ENCODE measurements at places on chromosomes 13 and 19.

- no peak for DNase-seq
Measured at GRCh38 chr13:104816726-104817125, 1718.7 kb downstream of the EFNB2 start.

DNA sequence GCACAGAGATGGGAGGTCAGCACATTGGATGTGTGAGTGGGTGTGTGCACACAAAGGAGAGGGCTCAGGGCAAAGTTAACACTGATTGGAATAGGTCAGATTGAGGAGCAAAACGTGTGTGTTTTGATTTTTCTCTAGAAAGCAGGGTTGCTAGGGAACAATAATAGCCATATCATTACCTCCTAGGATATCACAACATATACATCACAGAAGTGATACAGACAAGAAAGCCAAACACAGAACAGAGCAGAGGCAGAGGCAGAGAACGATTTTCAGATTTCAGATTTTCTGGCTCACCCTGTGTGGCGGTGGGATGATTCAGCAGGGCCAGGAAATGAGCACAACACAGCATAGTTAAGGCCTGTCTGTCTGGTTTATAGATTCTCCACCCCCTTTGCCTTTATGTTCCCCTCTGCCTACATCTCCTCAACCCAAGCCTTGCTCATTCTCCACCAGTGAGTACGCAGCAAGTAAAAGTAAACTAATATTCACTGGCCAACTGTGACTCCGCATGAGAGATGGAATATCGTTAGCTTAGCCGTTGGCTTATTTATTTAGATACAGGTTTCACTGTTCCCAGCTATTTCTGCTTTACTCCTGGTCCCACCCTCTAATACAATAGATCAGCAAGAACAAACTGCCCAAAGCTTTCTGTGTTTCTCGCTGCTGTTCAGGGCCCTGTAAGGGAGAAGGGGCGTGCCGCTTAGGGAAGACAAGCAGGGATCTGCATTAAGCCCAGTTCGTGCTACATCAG lies 182.7 kb upstream of the TSC22D1 start:
- DNase-seq, result no peak

- peak; percentile 79 for DNase-seq
Measured at GRCh38 chr19:46513461-46514236, 18.0 kb upstream of the PNMA8B start.

GRCh38 chr19:13850910-13851733 lies 25.8 kb upstream of the NANOS3 start:
- no peak for DNase-seq

- DNase-seq, result no peak
Measured at GRCh38 chr13:58830841-58831240, 1199.3 kb downstream of the PCDH17 start.

- no peak for DNase-seq
Measured at GRCh38 chr19:7887408-7888144, 734 bp upstream of the LRRC8E start.

DNA sequence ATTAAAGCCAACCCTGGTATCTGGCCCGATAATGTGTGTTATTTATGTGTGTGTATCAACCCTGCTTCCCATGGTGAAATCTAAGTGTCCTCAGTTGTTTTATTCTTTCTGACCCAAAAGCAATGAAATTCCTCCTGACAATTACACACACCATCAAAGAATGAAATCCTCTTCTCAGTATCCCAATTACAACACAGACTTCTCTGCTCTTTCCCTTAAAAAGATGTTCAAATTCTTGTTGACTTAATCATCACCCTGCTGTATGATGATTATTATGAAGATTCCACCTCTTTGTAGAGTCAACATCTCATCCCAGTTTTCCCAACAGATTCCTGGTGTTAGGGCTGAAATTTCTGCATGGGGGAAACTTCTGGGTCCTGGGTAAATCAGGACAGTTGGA lies 8.9 kb upstream of the TRPC4 start:
- DNase-seq, result no peak
